WTC11 (cell line): ENCODE measurements at places on chromosomes 3 and 15.
A peak's percentile ranks its signal among the peaks of the same experiment; 100 is the strongest.

GRCh38 chr15:56228854-56229253 lies 14.8 kb downstream of the RFX7 start:
- DNase-seq, result no peak

DNA sequence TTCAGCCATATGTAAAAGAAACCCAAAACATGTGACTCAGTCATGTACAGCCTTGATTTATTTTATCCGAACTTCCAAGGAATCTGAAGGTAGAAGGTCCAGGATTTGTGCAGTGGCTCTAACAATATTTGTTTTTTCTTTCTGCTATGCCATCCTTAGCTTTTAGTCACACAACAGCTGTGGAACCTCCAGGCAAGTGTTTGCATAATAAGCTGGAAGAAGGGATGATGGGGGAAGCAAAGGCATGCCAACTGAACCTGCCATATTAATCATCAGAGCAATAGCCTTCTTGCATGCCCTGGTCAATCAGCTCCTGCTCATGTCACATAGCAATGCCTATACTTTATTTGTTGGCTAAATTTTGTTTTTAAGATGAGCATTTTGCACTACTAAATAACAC lies 444.7 kb upstream of the ARPP21 start:
- no peak for DNase-seq

DNA sequence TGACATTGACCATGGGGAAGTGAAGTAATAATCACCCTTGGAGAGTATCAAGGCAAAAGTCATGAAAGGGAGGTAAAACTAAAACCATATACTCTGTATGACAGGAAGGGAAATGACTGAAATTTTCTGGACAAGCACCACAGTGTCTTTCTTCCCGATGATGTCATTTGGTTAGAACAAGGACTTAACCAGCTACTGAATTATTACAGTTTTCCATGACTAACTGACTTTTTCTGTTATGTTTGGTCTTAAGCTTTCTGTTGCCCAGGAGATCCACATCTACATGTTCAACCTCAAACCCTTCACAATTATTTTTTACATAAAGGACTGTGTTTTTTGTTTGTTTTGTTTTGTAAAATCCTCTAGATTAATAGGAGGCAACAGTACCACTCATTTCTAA lies 191.9 kb upstream of the IL12A start:
- no peak for DNase-seq

- DNase-seq, result peak; percentile 79
These were observed at the start of gene EPM2AIP1 for GRCh38 chr3:36992806-36993325. TSS of gene EPM2AIP1 (minus strand) at chr3:36993131. CDS start at chr3:36993077, 54 bp downstream.
